ENCODE measurements at places on chromosomes 5 and 9.

- no peak for DNase-seq
These were observed 28.7 kb upstream of the TIMD4 start for GRCh38 chr5:156991714-156992113.

DNA sequence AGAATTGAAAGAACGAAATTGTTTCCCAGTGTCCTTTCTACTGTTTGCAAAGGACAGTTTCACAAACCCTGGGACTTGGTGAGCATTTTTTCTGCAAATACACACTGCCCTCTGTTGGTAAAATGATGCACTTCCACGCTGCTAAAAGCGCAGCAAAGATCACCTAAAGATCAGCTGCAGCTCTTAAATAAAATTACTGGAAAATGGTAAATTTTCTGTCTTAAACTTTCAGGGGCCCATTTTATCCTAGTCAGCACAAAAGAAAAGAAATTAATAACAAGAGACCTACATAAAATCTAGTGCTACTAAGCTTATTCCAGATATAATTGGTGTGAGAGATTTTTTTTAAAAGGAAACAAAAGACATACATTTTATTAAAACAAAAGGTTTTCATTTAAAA lies 566.0 kb downstream of the CAAP1 start:
- peak; percentile 76 for DNase-seq

DNA sequence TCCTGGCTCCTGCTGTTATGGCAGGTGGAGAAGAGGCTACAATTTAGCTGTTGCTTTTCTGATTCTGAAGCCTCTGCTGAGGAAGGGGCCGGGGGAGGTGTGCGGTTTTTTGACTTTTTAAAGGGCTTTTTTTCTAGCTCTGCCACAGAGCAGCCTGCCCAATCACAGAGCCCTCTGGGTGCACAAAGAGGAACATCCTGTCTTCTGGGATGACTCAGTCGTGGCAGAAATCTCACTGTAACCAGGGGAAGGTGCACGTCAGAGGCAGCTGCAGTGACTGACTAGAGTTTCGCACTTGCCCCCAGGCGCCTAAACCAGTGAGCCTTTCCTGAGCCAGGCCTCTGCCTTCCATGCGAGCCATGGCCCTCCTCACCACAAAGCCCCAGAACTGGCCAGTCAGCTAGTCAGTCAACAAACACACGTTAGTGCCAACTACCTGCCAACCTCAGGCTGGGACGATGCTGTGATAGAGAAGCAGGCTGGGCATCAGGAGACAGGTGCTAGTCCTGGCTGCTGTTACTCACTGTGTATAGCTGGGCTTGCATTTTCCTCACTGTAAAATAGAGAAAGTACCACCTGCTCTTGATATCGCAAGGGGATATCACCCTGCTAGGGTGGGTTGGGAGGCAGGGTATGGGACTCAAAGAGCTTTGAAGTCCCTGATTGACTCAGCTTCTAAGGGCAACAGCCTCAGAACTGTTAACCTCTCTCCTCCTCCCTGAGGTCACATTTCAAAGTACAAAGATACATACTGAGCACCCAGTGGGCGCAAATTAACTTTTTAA lies 2.2 kb downstream of the AKNA start:
- peak; percentile 95 for DNase-seq

GRCh38 chr5:125189531-125189941 lies 443.1 kb upstream of the ZNF608 start:
- peak; percentile 12 for DNase-seq

GRCh38 chr9:122228568-122229484 lies at the start of gene LHX6:
Gene LHX6 (minus strand): TSS chr9:122228957. CDS start chr9:122228740, 217 bp downstream.
- DNase-seq: peak; percentile 67

DNA sequence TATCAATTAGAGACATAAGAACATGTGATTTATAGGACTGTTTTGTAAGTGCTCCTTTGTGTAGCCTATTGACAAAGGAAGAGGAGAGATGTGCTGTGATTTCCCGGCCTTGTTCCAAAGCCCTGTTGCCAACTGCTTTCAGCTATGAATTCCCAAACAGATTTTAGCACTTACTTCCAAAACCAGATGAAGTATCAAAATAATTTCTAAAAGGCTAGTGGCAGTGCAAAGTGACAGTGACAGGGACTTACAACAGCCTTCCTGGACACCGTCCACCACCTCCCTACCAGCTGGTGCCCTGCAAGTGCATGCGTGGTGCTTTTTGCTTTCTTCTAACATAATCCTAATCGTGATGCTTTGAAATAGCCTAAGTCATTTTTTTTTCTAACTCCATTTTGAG lies 254.1 kb upstream of the ACTBL2 start:
- DNase-seq: no peak

DNA sequence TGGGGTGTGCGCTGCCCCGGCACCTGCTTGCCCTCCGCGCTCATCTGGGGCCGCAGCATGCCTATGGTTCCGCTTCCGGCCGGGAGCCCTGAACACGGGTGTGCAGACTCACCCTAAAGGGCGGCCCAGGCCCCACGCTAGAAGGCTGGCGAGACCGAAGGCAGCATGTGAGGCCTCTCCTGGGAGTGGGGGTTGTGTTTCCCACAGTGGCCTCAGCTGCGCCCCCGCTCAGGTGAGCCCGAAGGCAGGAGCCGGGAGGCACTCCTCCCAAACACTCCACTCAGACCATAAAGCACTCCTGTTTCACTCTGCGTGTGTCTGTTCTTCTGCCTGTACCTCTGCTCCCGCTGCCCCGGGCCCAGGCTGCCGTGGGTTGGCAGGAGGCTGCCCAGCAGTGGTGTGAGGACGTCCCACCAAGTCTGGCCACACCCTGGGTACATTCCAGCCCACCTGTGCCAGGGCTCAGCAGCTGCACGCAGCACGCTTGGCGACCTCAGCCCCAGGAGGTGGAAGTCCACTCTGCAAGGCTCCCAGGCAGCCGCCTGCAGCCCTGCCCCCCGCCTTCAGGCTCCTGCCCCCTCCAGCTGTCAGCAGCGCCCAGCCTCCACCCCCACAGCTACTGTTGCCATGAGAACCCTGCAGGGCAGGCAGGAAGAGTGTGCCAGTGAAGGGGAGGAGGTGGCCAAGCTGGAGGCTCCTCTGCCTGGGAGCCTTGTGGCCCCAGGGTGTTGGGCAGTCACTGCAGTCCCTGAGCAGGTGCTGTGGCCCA lies 1.2 kb upstream of the AJM1 start:
- peak; percentile 76 for DNase-seq

DNA sequence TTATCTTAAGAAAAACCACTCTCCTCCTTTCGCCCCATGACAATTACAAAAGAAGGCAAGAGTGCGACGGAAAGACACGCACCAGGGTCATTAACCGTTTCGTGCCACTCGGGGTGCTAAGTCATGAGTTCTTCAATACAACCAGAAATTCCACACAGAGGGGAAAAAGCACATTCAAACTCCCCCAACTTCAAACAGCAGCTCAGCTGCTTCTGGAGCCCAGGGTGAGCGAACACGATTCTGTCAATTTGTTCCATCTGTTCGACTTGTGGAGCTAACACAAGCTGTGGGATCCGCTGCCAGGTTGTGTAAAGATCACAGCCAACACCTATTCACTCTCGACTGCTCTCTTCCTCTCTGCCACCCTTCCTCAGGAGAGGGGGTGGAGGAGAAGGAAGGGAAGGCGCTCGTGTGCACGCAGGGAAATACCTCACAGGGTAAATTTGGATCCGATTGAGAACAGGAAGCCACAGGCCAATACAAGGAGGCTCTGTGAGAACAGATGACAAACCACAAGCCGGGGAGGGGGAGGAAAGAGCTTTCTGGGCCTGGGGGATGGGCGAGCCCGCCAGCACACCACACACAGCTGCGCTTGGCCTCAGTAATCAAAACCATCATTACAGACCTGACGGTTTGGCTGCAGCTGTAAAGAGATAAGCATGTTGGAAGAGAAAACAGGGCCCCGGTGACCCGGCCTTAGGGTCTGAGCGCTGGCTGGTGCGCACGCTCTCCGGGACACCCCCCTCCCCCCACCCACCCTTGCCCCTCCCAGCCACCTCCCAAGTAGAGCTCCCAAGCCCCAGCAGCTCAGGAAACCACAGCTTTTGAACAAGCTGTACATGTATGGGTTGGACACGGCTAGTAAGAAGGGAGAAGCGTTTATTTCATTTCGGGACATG lies 54.3 kb downstream of the PTCH1 start:
- DNase-seq: peak; percentile 90

DNA sequence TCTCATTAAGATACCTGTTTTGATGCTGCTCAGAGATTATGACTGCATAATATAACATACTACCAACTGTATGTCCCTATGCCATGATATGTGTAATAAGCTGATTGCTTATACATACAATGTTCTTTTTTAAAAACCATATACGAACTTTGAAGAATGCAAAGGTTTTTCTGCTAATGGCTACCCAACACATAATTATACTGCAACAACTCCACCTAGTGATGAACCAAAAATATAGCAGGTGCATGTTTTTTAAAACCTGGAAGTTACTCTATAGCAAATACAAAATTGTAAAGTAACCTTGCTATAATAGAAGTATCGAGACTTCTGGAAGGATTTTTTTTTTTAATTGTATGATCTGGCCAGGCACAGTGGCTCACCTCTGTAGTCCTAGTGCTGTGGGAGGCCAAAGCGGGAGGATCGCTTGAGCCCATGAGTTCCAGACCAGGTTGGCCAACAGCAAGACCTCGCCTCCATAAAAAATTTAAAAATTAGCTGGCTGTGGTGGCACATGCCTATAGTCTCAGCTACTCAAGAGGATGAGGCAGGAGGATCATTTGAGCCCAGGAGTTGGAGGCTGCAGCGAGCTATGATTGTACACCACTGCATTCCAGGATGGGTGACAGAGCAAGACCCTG lies 49.1 kb downstream of the HOMER1 start:
- peak; percentile 44 for DNase-seq

DNA sequence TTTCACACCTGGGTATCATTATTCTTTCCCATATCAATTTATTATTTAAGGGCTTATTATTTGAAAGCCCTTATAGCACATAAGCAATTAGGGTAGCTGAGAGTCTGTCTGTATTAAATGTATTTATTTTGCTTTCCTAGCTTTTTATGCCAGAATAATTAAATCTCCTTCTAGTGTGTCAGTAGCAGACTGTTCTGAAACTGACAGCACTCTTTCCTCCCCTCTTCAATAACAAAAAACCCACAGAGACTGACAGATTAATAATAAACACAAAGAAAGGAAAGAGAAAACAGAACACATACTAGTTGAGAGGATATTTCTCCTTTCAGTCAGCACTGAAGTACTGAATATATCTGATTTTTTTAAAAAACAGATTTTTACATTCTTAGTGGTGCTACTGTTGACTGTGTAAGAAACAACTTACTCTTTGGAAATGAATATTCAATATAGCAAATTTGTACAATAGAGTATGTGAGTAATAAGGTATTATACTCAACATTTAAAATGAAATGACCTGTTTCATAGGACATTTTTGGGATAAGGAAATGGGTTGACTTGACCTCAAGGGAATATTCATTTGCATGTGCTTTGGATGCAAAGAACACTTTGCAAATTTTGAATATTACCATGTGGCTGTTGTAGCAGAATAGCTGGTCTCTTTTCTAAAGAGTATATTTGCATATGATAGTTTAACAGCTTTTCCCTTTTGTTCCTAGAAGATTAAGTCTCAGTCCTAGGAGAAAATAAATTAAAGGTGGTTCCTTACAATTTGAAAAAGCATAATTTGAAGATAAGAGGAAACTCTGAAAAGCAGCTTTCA lies 208.3 kb downstream of the SPATA31D1 start:
- DNase-seq: no peak

DNA sequence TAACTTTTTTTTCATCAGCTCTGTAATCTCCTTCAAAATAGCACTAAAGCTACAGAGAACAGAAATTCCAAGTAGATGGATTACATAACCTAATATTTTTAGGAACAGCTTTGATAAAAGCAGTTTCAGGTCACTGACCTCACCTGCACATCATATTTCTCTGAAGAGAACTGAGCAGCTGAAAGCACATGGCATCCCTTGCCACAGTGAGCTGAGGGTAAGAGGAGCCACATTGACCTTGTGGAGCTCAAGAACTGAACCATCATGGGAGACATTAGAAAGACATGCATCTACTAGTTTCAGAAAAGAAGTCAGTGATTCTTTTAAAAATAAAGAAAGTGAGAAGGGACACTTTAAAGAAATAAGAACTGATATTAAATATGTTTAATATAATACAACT lies 222.7 kb downstream of the CFAP90 start:
- no peak for DNase-seq

GRCh38 chr9:101566904-101567724 lies 27.7 kb downstream of the PPP3R2 start:
- DNase-seq: peak; percentile 66

- DNase-seq: no peak
These were observed 5.0 kb upstream of the POLR1E start for GRCh38 chr9:37480759-37481158.

GRCh38 chr5:181243018-181243563 lies 615 bp downstream of the RACK1 start:
- peak; percentile 30 for DNase-seq

DNA sequence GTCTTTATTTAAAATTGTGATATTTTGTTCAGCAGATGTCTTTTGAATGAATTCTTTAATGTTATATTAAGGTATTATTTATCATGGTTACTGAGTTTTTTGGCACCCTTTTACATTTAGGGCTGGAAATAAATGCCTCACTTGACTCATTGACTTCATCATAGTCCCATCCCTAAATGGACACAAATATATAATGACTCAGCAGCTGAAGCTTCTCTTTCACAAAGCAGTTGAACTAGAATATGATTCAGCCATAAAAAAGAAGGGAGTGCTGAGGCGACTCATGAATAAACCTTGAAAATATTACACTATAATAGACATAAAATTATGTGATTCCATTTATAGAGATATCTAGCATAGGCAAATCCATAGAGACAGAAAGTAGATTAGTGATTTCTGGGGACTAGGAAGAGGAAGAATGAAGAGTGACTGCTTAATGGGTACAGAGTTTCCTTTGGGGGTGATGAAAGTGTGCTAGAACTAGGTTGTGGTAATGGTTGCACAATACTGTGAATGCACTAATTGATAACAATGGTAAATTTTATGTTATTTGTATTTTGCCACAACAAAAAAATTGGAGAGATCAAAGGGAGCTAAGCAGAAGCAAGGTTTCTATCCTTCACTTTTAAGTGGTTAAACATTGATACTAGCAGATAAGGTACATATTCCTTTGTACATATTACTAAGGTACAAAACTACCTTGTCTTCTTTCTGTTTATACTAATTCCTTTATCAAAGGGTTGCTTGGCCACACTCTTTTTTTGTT lies 449.6 kb downstream of the NTRK2 start:
- DNase-seq: no peak

GRCh38 chr5:174572591-174572990 lies 151.8 kb upstream of the MSX2 start:
- no peak for DNase-seq

DNA sequence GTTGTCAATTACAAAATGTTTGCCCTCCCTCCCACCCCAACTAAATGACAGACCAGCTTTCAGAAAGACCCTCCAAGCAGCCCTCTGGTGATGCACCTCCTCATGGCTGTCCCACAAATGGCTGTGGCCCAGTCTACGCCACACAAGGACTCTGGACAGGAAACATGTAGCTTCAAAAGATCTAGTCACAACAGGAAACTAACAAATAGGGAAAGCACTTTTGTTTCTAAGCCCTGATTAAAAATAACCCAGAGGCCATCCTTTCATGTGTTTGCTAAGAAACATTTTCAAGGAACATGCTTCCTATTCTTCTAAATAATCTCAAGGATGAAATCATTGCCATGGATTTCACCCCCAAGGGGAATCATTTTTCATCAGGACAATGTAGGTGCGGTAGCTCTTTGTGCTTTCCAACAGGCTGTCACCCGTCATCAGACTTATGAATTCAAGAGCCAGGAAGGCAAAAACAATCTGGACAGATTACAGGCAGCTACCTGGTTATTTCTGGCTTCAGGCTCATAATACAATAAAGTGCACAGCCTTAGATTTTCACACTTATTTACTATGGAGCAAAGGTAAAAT lies 20.1 kb downstream of the PCSK1 start:
- no peak for DNase-seq
